ENCODE measurements at places on chromosomes 5 and 9.
A peak's percentile ranks its signal among the peaks of the same experiment; 100 is the strongest.

DNA sequence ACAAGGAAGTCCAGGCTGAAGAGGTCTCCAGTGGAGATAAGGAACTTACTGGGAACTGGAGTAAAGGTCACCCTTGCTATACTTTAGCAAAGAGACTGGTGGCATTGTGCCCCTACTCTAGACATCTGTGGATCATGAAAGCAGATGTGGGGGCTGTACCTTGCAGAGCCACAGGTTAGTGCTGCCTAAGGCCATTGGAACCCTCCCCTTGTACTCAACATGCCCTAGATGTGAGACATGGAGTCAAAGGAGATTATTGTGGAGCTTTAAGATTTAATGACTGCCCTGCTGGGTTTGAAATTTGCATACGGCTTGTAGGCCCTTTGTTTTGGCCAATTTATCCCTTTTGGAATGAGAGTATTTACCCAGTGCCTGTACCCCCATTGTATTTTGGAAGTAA is 397.3 kb upstream of the GRIN3A start:
- DNase-seq = no peak

DNA sequence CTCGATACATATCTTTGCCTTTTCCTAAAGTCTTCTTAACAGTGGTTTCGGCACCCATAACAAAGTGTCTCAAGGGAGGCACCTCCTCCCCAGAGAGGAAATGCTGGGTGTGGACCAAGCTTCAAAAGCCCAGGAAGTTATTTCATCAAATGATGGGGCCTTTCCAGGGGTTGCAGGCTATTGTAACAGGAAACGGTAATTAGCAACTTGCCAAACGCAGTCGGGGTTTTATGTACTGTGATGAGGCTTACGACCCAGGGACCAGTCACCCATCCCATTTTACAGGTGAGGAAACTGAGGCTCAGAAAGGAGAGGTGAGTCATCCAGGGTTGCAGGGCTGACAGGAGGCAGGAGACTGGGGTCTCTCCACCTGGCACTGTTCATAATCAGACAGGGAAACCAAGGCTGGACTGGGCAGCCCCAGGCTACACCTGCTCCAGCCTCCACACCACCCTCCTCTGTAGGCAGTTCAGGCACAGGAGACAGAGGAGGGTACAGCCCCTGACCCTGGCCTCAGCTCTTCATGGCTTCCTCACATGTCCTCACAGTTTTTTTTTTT is 30.0 kb upstream of the SUSD3 start:
- DNase-seq = peak; percentile 49

- DNase-seq = no peak
These were observed 28.5 kb downstream of the NFIL3 start for GRCh38 chr9:91395106-91395552.

- DNase-seq = no peak
These were observed 3.4 kb upstream of the RHOBTB3 start for GRCh38 chr5:95727764-95728191.

GRCh38 chr5:93585041-93585766 is 2.2 kb downstream of the NR2F1 start:
- DNase-seq = no peak

Measured in T-helper 2 cell treated with Interferon-gamma antibody and Interleukin-4, amounts not matched to agents 5 μg/mL and 100 μg/mL, for 36 hours (primary cell).